ENCODE measurements at places on chromosomes 4 and X.

- DNase-seq, result no peak
Measured at GRCh38 chr4:74117024-74117534, 18.1 kb upstream of the CXCL2 start.

DNA sequence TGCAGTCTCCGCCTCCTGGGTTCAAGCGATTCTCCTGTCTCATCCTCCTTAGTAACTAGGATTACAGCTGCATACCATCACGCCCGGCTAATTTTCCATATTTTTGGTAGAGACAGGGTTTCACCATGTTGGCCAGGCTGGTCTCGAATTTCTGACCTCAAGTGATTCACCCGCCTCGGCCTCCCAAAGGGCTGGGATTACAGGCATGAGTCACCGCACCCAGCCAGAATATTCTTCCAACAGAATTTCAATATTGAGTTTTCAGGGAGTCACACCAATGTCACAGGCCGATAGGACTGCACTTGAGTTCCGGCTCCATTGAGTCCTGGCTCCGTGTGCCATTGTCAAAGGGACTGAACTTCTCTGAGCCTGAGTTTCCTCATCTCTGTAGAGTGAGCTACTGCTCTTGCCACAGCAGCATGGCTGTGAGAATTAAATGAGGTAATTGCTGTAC is 82.9 kb downstream of the CLCN4 start:
- DNase-seq, result no peak

- DNase-seq, result no peak
Measured at GRCh38 chr4:81516241-81516640, 44.5 kb upstream of the RASGEF1B start.

GRCh38 chrX:14676431-14676830 is 147.1 kb downstream of the GLRA2 start:
- DNase-seq, result no peak
